ENCODE measurements at places on chromosomes 6 and 20.

GRCh38 chr20:47353692-47354463 is 2.6 kb downstream of the ZMYND8 start:
- no peak for DNase-seq

DNA sequence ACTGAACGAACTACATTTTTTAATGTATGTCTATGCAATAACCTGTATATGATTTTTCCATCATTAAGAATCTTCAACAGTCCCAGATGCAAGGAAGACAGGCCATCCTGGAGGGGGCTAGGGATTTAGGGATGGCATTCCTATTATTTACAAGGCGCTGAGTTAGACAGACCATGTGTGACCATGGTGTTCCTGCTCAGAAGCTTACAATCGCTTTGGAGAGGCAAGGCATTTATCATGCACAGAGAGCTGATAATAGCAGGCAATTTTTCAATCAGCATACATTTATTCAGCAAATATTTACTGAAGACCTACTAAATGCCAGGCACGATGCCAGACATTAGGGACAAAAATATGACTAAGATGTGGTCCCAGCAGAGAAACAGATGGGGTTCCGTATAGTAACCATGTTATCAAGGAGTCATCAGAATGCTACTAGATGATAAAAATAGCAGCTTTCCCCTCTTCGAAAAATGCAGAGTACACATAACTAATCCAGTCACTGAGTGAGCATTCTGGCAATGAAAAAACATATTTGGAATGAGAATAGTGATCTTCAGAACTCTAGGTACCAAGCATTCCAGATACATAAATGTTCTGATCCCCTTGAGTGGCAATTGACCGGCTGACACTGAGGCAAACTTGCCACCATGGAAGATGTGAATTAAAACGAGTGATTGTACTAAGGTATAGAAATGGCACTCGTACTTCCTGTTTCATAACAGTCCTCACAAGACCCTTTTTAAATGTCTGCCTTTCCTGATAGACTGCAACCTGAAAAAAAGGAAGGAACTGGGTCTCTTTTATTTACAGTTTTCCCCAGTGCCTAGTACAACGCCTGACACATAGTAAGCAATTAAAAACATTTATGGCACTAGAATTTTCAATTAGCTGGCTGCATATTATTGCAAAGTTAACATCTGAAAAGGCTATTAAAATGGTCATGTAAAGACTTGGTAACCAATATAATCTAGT is 135.7 kb downstream of the ATXN1 start:
- DNase-seq = no peak

DNA sequence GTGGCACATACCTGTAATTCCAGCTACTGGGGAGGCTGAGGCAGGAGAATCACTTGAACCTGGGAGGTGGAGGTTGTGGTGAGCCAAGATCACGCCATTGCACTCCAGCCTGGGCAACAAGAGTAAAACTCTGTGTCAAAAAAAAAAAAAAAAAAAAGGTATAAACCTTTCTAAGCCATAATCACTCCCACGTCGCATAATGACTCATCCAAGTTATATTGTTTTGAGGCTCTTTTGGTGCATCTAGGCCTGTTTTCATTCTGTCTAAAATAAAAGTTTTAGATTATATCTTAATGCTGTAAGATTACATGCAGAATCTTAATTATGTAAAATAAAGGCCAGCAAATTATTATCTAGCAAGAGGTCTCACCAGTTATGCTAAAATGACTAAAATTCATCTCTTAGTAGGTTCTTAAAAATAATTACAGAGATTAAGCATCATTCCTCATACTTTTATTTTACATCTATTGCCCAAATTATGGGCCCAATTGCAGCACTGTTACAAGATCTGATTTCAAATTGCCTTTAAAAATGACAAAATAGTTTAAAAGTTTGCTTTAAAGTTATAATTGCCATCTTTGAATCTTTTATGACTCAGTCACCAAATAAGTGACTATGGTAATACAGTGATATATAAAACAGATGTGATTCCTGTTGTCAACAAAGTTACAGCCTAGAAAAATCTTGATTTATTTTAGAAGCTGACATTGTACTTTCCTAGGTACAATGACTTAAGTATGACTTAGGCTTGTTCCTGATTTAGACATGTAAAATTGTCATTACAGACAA is 10.4 kb upstream of the SUMO4 start:
- DNase-seq = no peak

DNA sequence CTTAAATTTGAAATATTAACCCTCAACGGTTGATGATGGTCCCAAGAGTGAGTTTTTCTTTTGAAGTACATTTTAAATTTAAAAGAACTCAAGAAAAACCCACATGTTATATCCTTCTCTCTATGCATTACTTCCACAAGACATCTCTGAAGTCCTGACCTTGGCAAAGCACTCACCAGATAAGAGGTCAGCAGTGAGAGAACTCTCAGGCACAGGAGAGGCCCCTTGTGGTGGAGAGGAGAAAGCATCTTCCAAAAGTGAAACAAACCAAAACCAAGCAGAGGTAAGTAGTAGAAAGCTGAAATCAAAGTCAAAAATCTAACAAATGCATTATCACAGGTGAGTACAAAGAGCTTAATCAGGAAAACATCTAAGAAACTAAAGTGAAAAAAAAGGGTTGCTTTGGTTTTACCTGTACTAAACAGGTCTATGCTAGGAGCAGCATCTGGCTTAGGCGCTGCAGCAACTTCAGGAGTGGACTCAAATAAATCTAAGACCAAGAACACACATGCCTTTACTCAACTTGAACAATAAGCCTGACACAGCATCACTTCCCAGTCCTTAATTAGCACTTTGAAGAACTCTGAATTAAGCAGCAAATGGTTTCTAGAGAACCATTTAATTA is 80.5 kb downstream of the PRSS35 start:
- no peak for DNase-seq

DNA sequence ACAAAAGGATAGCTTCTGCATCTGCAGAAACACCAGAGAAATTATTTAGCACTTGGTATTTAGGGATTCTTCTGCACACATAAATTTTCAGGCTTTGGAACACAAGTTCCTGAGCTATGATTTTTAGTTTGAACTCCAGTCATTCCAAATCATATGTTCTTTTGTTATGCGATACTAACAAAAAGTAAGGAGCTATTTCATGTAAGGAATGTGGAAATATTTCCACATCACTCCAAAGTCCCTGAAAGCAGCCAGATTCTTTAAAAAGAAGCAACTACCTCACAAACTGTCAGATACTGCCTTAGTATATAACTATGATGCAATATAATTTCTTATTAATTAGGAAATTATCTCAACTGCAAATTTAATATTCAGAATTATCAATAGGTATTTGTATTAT is 106.9 kb downstream of the RNGTT start:
- DNase-seq = no peak
